ENCODE measurements at places on chromosomes 2 and 18. TPM values are rescaled to one million over a fixed set of nuclear protein-coding genes. Genes with fewer than 3 reads are reported as not detected.
A peak's percentile ranks its signal among the peaks of the same experiment; 100 is the strongest.

KLHL30 gene
- total RNA-seq, result 0.50 TPM

SPP2 gene
- not detected for total RNA-seq

ERICH2 gene
- total RNA-seq, result not detected

EDAR gene
- total RNA-seq, result not detected

MFSD6 gene
- total RNA-seq, result 3.8 TPM

GAREM1 gene
- 2.9 TPM for total RNA-seq

MDH1B gene
- 0.42 TPM for total RNA-seq

C2orf78 gene
- 0.03 TPM for total RNA-seq

GALR1 gene
- not detected for total RNA-seq

SLC9A4 gene
- total RNA-seq, result not detected

DSC2 gene
- total RNA-seq, result 1.3 TPM

DNA sequence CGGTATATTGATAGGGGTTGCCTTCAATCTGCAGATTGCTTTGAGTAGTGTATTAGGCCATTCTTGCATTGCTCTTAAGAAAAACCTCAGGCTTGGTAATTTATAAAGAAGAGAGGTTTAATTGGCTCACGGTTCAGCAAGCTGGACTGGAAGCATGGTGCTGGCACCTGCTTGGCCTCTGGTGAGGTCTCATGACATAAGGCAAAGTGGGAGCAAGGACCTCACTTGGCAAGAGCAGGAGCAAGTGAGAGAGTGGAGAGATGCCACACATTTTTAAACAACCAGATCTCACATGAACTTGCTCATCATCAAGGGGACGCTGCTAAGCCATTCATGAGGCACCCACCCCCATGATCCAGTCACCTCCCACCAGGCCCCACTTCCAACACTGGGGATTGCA lies 4.9 kb downstream of the MAP3K2 start:
- DNase-seq, result no peak

- no peak for DNase-seq
Measured at GRCh38 chr2:24077879-24078278, 1.8 kb upstream of the SF3B6 start.

- no peak for DNase-seq
Measured at GRCh38 chr18:80136679-80137078, 27.6 kb downstream of the ADNP2 start.

DNA sequence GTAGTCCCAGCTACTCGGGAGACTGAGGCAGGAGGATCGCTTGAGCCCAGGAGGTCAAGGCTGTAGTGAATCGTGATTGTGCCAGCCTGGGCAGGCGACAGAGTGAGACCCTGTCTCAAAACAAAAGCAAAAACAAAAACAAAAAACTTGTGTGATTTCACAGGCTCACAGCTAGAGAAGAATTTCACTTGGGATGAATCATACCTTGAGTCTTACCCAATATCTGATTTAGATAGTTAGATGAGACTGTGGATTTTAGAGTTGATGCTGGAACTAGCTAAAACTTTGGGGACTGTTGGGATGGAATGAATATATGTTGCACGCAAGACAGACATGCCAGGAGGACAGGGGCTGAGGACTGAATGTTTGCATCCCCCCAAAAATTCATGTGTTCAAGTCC lies 4.4 kb downstream of the ANKRD29 start:
- no peak for DNase-seq

GRCh38 chr18:21054252-21054821 lies 57.3 kb downstream of the ROCK1 start:
- DNase-seq, result no peak

DNA sequence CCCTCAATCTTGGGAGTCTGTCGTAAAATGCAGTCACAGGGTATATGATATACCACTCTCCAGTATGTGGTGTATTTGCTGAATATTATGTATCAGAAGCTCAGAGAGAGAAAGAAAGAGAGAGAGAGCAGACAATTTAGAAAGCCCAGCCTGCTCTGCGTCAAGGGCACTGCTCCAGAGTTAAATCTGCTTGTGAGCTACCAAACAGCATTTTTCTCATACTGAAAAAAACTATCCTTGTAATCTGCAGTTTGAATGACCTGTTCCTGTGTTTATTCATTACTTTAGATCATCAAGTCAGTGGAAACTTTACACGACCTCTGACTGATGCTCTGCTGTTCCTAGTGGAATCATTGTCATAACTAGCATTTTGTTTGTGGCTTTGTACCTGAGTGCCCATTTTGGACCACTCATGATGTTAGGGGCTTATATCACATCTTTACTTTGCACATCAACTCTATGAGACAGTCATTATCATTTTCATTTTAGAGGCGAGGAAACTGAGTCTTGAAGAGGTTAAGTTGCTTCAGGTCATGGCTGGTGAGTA lies 89.2 kb upstream of the PELI1 start:
- no peak for DNase-seq

DNA sequence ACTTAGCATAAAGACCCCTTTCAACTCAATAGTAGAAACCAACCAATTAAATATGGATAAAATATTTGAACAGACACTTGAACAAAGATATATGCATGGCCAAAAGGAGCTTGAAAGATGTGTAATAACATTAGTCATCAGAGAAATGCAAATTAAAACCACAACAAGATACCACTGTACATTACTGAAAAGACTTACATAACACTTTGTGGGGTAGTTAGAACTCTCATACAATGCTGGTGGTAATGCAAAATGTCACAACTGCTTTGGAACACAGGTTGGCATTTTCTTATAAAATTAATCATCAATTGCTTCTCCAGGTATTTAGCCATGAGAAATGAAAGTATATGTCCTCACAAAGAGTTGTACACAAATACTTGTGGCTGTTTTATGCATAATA lies 60.7 kb downstream of the TTC27 start:
- peak; percentile 6 for DNase-seq

GRCh38 chr2:71410696-71411095 lies 42.7 kb upstream of the DYSF start:
- no peak for DNase-seq

GRCh38 chr2:59630789-59631188 lies 922.7 kb downstream of the BCL11A start:
- DNase-seq, result no peak

DNA sequence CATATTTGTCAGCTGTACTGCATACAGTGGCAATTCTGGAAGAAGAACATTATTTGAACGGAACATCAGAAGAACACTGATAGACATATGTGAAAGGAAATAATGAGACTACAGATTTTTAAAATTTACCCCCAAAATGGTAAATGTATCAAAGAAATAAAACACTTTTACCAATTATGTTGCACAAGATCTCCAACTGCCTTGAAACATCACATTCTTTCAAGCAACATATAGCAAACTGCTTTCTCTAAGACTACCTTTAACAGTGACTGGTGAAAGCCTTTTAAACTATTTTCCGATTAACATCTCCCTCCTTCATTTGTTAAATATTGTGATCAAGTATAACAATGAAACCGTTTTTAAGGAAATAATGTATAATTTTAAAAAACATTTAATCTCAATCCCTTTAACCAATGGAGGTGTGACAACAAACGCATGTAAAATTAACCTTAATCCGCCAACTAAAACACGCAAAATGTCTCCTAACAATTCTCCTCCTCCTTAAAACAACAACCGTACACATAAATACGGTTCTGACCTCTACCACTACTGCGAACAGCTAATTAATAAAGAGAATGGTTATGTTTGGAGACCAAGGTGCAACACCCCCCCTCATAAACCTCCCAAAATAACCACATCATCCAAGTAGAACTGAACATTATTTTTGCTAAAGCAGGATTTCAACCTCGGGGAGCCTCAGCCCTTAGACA lies 2.4 kb downstream of the FBXO11 start:
- no peak for DNase-seq

GRCh38 chr18:25281556-25281955 lies 70.4 kb downstream of the ZNF521 start:
- no peak for DNase-seq

- DNase-seq, result no peak
Measured at GRCh38 chr2:98568161-98568956, 40.0 kb downstream of the COA5 start.

GRCh38 chr2:159715451-159715850 lies 3.1 kb downstream of the MARCHF7 start:
- no peak for DNase-seq

GRCh38 chr2:168047091-168047690 lies 200.2 kb downstream of the STK39 start:
- no peak for DNase-seq

GRCh38 chr2:12587729-12588522 lies 128.8 kb upstream of the TRIB2 start:
- peak; percentile 65 for DNase-seq

DNA sequence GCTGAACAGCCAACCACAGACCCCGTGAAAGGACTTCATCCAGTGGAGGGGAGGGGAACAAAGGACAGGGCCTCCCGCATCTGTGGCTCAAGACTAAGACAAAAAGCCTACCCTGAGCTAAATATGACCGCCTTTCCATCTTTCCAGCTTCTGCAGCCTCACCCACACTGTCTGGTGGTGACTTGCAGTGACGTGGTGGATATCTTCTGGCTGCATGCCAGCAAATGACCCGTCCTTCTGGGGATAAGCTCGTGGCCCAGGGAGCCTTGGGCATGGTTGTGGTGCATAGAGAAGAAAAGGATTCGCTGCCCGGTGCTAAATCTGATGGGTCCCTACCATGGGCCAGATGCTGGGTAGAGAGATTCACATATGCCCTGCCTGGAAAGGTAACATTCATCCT lies 8.7 kb upstream of the NGEF start:
- no peak for DNase-seq

- DNase-seq, result no peak
Measured at GRCh38 chr18:26978812-26979341, 113.4 kb upstream of the AQP4 start.

GRCh38 chr2:218074031-218074430 lies 5.0 kb downstream of the RUFY4 start:
- peak; percentile 61 for DNase-seq

- DNase-seq, result no peak
Measured at GRCh38 chr2:148557844-148558436, 86.6 kb upstream of the EPC2 start.

DNA sequence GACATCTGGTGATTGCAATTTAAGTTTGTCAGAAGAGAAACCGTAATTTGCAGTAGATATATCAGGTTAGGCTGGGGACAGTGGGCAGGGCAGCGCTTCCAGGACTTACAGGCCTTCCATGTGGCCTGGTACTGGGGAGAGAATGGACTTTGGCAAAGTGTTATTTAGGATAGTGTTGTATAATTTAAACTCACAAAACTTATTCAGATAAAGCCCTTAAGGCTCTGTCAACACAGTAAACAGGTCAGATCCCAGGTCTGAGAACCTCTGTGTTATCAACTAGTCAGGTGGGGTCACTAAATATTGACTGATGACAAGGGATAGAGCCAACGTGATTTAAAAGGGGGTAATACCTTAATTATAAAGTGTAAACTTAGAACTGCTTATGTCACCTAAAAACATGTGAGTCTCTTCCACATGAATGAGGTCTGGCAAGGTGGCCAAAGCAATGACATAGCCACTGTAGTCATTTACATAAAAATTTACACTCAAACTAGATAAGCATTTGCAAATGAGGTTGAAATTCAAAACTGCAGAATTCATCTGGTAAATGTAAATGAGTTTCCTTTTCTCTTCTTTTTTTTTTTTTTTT lies 80.2 kb upstream of the DNMT3A start:
- no peak for DNase-seq

GRCh38 chr2:203987959-203988358 lies 51.4 kb downstream of the ICOS start:
- no peak for DNase-seq

DNA sequence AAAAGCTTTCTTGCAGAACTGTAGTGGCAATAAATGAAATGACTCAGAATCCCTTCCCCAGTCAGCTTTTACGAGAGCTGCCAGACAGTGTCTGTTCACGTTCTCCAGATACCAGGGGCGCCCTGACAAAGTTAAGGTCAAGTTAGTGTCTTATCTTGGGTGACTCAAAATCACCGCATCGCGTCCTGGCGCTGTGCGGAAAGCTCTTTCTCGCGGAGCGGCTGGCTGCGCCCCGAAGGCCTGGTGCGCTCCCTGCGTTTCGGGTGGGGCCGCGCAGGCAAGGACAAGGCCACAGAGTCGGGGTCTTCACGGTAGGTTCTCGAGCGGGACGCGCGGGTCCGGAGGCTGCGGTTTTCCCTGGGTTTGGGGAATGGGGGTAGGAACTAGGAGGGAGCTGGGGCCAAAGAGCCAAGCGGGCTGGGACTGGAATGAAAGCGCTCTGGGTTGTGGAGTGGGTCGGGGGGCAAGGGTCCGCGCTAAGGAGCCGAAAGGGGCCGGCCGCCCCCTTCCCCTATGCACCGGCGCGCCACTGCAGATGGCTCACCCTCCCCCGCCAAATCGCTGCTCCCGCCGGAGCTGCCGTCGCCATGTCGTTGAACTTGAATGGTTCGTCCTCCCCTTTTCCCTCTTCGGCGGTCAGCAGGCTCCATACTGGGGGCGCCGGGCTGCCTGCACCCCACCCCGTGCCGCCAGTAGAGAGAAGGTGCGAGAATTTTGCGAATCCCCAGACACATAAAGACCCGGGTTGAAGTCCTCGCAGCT lies 2.6 kb upstream of the HOXD11 start:
- DNase-seq, result no peak

DNA sequence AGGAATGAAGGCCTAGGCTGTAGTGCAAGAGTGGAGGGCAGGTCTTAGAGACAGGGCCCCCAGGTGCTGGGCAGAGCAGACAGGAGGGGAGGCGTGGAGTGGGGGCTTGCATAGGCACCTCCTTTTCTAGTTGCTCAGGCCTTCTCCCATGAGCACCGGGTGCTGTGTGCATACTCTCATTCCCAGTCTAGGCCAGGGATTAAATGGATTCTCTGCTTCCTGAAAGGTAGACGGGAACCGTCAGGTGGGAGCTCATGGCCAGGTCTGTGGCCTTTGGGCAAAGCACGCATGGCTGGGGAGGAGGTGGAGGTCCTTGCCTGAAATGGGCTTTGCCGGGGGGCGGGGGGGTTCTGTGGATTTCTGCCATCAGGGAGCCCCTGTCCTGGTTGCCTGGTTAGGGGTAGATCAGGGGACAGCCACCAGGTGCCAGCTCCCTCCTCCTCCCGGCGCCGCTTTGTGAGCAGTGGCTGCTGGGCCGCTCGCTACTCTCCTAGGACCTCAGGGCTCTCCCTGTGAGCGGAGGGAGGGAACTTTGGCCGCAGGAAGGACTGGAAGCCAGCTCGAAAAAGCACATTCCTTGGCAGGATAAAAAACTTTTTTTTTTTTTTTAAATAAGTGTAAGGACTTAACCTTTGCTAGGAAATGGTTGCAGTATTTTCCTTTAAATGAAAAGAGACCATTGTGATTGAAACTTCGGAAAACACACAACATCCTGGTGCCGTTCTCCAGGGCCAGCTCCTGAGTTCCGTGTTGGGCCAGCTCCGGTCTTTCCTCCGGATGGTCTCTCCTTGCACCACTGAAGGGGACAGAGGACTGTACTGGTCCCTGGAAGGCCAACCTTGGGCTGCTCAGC lies 82.8 kb upstream of the HAAO start:
- no peak for DNase-seq

All from SJSA1 (cell line).